Activated CD4-positive, alpha-beta T cell treated with anti-CD3 and anti-CD28 coated beads for 36 hours (primary cell): ENCODE measurements at places on chromosomes 4 and X. TPM values are rescaled to one million over a fixed set of nuclear protein-coding genes. Genes with fewer than 3 reads are reported as not detected.
A peak's percentile ranks its signal among the peaks of the same experiment; 100 is the strongest.

- peak within 1 kb of the TSS; percentile 64 for H3K4me3 ChIP-seq
- H3K4me1 ChIP-seq, result peaks cover 10% of the 10 kb centered on the region
- H3K36me3 ChIP-seq, result no peaks in the 10 kb centered on the region
- H3K27me3 ChIP-seq, result peaks cover 46% of the 10 kb centered on the region
- peak; percentile 35 for DNase-seq
These were observed at the start of gene TMEM150C for GRCh38 chr4:82561786-82562563. TSS of gene TMEM150C (minus strand) at chr4:82561988. CDS start at chr4:82504657, 57,331 bp downstream.

GRCh38 chr4:186728631-186729271 is 5.1 kb upstream of the FAT1 start:
- no peak for DNase-seq
- no peaks in the 10 kb centered on the region for H3K36me3 ChIP-seq
- peaks cover 40% of the 10 kb centered on the region for H3K27me3 ChIP-seq

GRCh38 chrX:42955349-42955748 is 177.4 kb upstream of the PPP1R2C start:
- peaks cover 20% of the 10 kb centered on the region for H3K4me1 ChIP-seq
- peak overlapping the region; percentile 42 for H3K27ac ChIP-seq
- no peaks in the 10 kb centered on the region for H3K36me3 ChIP-seq
- no peak for DNase-seq
- no peak overlapping the region for H3K4me3 ChIP-seq

DNA sequence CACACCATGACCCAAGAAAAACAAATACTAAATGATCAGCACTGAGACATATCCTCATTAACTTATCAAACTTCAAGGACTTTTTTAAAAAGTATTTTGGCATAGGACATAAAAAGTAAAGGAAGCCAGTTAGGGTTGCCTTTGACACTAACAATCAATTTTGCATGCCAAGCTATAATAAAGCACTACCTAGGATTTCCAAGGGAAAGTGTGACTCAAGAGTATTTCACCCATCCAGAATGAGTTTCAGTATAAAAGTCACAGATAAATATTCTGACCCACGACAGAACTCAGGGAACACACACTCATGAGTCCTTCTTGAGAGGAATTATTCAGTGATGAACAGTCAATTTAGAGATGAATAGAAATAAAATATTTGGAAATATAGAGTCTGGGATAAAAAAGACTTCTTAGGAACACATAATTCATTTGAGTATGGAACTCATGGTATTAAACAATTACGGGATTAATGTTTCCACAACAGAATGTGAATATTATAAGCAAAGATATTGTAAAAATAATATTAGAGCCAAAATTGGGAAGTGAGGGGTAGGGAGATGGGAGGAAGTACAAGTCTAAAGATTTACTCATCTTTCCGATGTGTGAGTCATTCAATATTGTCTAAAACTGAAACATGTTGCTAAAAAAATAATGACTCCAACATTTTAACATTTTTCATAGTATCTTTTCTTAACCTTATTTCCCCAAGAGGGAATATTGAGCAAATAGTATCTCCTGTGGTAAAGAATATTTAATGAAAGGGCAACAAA is 143.5 kb upstream of the LNX1 start:
- no peaks in the 10 kb centered on the region for H3K36me3 ChIP-seq
- no peaks in the 10 kb centered on the region for H3K4me1 ChIP-seq
- no peak for DNase-seq

DNA sequence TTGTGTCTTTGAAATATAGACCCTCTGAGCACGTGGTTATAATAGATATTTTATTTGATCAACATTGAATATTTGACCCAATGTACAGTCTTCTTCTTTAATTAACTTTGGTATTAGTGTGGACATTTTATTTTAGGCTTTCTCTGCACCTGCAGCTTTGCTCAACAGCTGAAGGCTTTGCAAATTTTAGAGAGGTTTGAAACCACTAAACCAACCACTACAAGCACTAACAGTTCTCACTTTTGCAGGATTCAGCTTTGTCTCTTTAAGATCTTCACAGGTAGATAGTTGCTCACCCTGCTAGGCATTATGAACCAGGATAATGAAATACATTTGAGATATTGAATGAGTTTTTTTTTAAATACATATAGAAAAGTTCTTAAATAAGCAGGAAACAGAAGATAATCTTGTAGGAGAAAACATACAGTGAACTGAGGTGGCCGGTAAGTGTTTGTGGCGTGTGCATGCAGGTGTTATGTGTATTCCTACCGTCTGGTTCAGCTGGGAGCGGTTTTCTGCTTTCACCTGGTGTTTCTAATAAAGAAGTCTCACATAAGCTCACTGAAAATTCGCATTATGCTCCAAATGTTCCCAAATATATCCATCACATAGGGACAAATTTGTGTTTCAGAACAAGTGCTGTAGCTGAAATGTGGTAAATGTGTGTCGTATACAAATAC is 1508.3 kb upstream of the TENM3 start:
- H3K4me1 ChIP-seq, result no peaks in the 10 kb centered on the region
- H3K4me3 ChIP-seq, result no peak overlapping the region
- no peaks in the 10 kb centered on the region for H3K36me3 ChIP-seq
- DNase-seq, result no peak

DNA sequence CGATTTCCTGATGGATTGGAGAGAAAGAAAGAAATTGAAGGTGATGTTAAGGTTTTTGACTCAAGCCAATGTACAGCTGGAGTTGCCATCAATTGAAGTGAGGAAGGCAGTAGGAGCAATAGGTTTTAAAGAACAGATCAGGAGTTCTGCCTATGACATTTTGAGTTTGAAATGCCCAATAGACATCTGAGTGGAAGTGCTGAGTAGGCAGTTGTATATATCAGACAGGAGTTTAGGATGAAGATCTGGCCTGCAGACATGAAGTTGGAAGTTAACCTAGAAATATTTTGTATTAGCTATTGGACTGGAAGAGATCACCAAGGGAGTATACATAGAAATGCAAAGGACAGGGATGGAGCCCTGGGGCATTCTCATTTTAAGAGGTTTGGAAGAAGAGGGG is 12.9 kb upstream of the TMSB15B start:
- H3K36me3 ChIP-seq, result no peaks in the 10 kb centered on the region
- H3K27ac ChIP-seq, result no peak overlapping the region
- no peak overlapping the region for H3K4me3 ChIP-seq
- no peak for DNase-seq
- H3K27me3 ChIP-seq, result no peaks in the 10 kb centered on the region

DNA sequence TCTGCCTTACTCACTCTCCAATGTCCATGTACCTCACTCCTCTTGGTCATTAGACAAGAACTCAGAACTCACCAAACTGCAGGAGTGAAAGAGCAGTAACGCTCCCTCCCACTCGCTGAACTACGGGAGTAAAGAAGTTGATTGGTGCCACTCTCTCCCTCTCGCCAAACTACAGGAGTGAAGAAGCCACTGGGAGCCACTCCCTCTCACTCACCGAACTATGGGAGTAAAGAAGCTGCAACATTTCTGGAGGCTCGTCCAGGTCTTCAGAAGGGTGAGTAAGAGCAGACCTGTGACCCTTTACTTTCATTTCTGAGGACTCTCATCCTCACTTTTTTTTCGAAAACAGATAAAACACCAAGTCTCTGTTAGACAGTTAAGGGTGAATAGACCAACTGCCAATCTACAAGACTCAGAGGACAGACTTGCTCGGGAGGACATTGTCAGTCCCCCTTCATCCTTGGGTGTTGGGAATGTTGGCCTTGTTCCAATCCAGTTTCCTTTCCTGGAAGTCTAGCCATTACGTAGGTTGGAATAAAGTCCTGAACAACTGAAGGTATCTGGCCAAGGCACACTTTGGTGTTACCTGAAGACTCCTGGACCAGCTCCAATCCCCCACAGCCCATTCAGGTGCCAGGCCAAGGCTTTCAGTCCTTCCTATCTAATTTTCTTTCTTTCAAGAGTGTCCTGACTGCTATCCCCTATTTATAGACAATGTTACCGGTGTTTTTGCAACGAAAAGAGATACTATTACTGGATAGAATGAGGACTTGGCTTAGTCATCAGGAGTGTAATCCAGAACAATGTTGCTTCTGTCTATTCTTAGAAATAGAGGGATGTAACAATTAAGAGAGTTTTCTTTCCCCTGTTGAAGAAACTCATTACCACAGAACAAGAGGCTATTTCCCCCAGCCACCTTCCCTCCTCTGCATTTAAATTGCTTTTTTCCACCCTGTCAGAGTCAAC is 11.0 kb upstream of the COL25A1 start:
- no peaks in the 10 kb centered on the region for H3K4me1 ChIP-seq
- H3K36me3 ChIP-seq, result peaks cover 2% of the 10 kb centered on the region
- no peak for DNase-seq
- H3K27me3 ChIP-seq, result peaks cover 13% of the 10 kb centered on the region
- H3K27ac ChIP-seq, result no peak overlapping the region

GRCh38 chr4:76821641-76822040 is 76.3 kb downstream of the SOWAHB start:
- H3K4me3 ChIP-seq, result no peak overlapping the region
- H3K27ac ChIP-seq, result no peak overlapping the region
- no peaks in the 10 kb centered on the region for H3K36me3 ChIP-seq
- H3K4me1 ChIP-seq, result no peaks in the 10 kb centered on the region

- H3K27me3 ChIP-seq, result no peaks in the 10 kb centered on the region
- H3K27ac ChIP-seq, result no peak overlapping the region
- DNase-seq, result no peak
- no peaks in the 10 kb centered on the region for H3K4me1 ChIP-seq
These were observed 21.2 kb upstream of the SMIM20 start for GRCh38 chr4:25892796-25893195.

GRCh38 chrX:155262970-155263754 is 1.1 kb downstream of the RAB39B start:
- H3K27ac ChIP-seq, result peak overlapping the region; percentile 94
- no peak for DNase-seq
- no peaks in the 10 kb centered on the region for H3K27me3 ChIP-seq
- H3K4me1 ChIP-seq, result peaks cover 21% of the 10 kb centered on the region
- H3K36me3 ChIP-seq, result peaks cover 13% of the 10 kb centered on the region

GRCh38 chr4:157558016-157558415 is 337.5 kb downstream of the GRIA2 start:
- DNase-seq, result no peak
- no peaks in the 10 kb centered on the region for H3K27me3 ChIP-seq
- H3K36me3 ChIP-seq, result no peaks in the 10 kb centered on the region

DNA sequence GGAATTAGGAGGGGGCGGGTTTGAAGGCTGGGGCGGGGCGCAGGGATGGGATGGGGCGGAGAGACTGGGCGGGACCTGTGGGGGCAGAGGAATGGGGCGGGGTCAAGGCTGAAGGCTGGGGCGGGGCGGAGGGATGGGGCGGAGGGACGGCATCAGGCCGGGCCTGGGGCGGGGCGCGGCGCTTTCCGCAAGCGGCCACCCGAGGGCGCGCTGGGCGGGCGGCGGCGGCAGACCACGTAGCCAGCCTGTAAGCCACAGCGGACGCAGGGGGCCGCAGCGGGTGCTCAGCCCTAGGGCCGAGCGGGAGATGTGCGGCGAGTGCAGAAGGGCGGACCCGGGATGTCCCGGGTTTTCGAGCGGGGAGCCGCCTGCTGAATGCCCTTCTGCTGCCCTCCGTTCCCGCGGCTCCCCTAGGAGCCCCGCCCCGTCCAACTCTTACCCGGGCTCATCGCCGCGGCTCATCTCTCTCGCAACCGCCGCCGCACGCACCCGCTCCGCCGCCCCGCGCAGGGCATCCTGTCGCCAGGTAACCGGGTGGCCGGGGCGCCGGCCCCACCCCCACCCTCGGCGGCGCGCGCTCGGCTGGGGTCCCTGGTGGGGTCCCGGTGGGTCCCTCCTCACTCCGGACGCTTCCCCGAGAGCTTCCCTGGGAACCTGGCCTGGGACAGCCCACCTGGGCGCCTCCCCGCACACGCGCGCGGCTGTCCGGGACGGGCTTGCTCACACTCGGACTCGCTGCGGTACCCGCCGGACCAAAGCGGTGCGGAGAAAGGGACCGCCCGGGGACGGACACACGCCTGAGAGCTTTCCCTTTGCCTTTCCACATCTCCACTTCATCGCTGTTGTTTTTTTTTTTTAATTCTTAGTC is at the start of gene CCDC110:
Gene CCDC110 (minus strand): TSS at position 499 of the 868 bp plus-strand sequence. CDS start 50 bp downstream, at position 449.
- H3K27me3 ChIP-seq, result peaks cover 9% of the 10 kb centered on the region
- peaks cover 4% of the 10 kb centered on the region for H3K4me1 ChIP-seq
- H3K36me3 ChIP-seq, result no peaks in the 10 kb centered on the region
- DNase-seq, result peak; percentile 98
- peak within 1 kb of the TSS; percentile 82 for H3K4me3 ChIP-seq

- H3K4me3 ChIP-seq, result no peak overlapping the region
- peaks cover 47% of the 10 kb centered on the region for H3K4me1 ChIP-seq
- no peaks in the 10 kb centered on the region for H3K27me3 ChIP-seq
- no peaks in the 10 kb centered on the region for H3K36me3 ChIP-seq
These were observed 3.6 kb upstream of the SLC9A6 start for GRCh38 chrX:135981668-135982067.

DNA sequence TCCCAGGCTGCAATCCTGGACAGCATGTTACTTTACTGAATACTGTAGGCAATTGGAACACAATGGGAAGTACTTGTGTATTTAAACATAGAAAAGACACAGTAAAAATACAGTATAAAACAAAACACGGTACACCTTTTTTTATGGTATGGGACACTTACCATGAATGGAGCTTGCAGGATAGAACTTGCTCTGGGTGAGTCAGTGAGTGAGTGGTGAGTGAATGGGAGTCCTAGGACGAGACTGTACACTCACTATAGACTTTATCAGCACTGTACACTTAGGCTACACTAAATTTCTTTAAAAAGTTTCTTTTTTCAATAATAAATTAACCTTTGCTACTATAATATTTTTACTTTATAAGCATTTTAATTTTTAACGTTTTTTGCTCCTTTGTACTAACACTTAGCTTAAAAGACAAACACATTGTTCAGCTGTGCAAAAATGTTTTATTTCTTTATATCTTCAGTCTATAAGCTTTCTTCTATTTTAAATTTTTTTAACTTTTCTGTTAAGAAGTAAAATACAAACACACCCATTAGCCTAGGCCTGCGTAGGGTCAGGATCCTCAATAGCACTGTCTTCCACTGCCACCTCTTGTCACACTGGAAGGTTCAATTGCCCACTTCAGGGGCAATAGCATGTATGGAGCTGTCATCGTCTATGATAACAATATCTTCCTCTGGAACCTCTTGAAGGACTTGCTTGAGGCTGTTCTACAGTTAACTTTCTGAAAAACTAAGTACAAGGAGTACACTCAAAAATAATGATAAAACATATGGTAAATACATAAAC is 293.5 kb upstream of the FSTL5 start:
- no peaks in the 10 kb centered on the region for H3K4me1 ChIP-seq
- H3K36me3 ChIP-seq, result no peaks in the 10 kb centered on the region
- H3K4me3 ChIP-seq, result no peak overlapping the region
- H3K27me3 ChIP-seq, result no peaks in the 10 kb centered on the region
- DNase-seq, result no peak
- no peak overlapping the region for H3K27ac ChIP-seq

SLC6A14 gene
- total RNA-seq, result not detected

MORC4 gene
- total RNA-seq, result 9.3 TPM
